Progenitor cell of endocrine pancreas (in vitro differentiated cells): ENCODE measurements at places on chromosomes 7 and 10. TPM values are rescaled to one million over a fixed set of nuclear protein-coding genes. Genes with fewer than 3 reads are reported as not detected.

- H3K4me1 ChIP-seq: peaks cover 12% of the 10 kb centered on the region
- peak; percentile 95 for DNase-seq
- H3K27me3 ChIP-seq: peaks cover 35% of the 10 kb centered on the region
- peak within 1 kb of the TSS; percentile 71 for H3K27ac ChIP-seq
Observed at GRCh38 chr10:48306265-48306869, at the start of gene MAPK8. MAPK8 (plus strand) TSS chr10:48306677; CDS start chr10:48401661, 94,984 bp downstream.

DNA sequence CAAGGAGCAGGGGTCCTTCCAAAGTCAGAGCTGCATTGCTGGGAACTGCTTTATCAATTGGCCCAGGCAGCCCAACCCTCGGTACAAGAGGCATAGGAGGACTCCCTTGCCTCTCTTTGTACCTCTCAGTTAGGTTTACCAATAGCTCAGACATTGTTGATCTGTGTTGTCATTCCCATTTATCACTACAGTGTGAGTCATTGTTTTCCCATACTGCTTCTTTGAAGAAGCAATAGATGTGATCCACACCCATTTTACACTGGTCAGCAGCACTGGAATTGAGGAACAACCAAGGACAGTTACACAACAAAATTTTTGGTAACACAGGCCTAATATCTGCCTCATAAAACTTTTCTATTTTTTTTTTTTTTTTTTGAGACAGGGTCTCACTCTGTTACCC, 307.2 kb downstream of the SNX13 start:
- no peaks in the 10 kb centered on the region for H3K27me3 ChIP-seq
- H3K27ac ChIP-seq: no peak overlapping the region
- no peaks in the 10 kb centered on the region for H3K36me3 ChIP-seq
- peaks cover 14% of the 10 kb centered on the region for H3K4me1 ChIP-seq

The OR2A5 gene
- not detected in 2 replicates for total RNA-seq

DNA sequence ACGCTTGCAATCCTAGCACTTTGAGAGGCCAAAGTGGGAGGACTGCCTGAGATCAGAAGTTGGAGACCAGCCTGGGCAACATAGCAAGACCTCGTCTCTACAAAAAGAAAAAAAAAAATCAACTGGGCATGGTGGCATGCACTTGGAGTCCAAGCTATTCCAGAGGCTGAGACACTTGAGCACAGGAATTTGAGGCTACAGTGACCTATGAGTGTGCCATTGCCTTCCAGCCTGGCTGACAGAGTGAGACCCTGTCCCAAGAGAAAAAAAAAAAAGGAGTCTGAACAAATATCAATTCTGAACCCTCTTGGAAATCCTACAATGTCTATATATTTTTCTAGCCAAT, 126.8 kb upstream of the NRP1 start:
- peaks cover 7% of the 10 kb centered on the region for H3K4me1 ChIP-seq
- no peaks in the 10 kb centered on the region for H3K27me3 ChIP-seq
- DNase-seq: no peak
- H3K27ac ChIP-seq: no peak overlapping the region

- peaks cover 10% of the 10 kb centered on the region for H3K36me3 ChIP-seq
- no peak overlapping the region for H3K4me3 ChIP-seq
- H3K27me3 ChIP-seq: no peaks in the 10 kb centered on the region
- no peak overlapping the region for H3K27ac ChIP-seq
- peaks cover 11% of the 10 kb centered on the region for H3K4me1 ChIP-seq
Observed at GRCh38 chr10:98405422-98405821, 9.6 kb downstream of the PYROXD2 start.

DNA sequence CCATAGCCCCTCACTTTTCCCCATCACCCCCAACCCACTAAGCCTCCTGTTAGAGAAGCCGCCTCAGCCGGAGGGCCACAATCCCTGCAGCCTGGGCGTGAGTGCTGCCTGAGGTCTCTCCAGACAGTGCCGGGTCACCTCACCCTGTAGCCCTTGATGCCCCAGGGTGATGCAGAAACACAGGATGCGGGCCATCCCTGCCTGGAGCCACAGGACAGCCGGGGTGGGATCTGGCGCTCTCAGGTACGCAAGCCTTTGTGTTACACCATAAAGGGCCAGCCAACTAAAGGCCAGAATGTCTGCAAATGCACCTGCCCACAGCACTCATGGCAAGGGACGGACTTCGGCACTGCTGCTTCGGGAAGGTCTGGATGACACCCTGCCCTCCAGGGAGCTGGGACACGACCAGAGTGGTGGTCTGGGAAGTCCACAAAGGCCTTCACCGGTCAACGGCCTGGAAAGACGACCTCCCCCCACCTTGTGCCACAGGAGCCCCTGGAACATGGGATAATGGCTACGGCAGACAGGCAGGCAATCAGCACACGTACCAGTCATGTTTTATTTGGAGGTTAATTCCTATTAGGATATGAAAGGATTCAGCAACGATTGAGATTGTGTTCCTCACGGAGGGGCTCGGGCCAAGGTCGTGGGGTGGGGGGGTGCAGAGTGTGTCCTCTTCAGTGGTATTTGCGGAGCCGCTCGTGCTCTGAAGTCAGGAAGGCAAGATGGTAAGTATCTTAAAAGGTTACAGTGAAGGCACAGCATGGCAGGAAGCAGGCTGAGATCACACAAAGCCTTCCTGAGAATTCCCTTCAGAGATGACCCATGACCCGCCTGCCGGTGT, 8.1 kb downstream of the ATP5MF start:
- peaks cover 16% of the 10 kb centered on the region for H3K36me3 ChIP-seq
- H3K4me1 ChIP-seq: no peaks in the 10 kb centered on the region
- no peak overlapping the region for H3K4me3 ChIP-seq

DNA sequence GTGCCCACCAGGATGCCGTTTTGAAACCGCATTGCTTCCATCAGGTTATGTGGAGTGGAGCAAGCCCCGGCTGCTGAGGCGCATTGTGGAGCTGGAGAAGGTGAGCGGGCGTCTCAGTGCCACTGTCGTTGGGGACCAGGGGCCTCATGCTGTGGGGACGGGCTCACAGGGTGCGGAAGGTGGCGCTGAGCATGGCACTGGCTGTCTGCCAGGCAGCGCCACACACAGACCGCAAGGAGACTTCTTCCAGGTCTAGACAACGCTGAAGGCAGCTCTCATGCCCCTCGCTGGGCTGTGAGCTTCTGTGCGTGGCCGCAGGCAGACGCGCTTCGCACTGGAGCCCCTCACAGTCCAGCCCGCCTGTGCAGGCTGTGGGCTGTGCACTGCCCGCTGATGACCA, 29.0 kb downstream of the IQCE start:
- peaks cover 2% of the 10 kb centered on the region for H3K4me1 ChIP-seq
- H3K27ac ChIP-seq: no peak overlapping the region
- DNase-seq: no peak
- H3K27me3 ChIP-seq: no peaks in the 10 kb centered on the region
- no peak overlapping the region for H3K4me3 ChIP-seq

DNA sequence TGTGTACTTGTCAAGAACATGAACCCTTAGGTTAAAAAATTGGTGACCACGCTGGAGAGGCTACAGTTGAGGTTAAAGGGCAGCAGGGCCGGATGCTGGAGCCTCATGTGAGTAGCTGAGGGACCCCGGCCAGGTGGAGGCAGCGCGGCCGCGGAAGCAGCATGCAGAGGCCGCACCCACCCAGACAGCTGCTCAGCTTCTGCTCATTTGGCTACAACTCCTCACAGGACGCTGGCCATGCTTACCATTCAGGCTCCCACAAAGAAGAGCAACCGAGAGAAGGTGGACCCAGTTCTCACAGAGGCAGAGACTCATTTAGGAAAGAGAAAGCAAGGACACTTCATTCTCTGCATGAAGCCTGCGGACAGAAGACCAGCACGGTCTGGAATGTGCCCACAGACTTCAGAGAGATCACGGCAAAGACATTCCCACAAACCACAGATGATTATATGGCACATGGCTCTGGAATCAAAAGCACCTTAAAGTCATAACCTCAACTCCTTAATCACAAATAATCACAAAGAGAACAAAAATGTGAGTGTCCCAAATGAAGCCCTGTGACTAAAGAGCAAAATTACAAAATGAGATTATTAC, 94.4 kb downstream of the VOPP1 start:
- no peak overlapping the region for H3K27ac ChIP-seq
- no peaks in the 10 kb centered on the region for H3K4me1 ChIP-seq
- no peak for DNase-seq
- H3K36me3 ChIP-seq: no peaks in the 10 kb centered on the region
- H3K4me3 ChIP-seq: no peak overlapping the region

DNA sequence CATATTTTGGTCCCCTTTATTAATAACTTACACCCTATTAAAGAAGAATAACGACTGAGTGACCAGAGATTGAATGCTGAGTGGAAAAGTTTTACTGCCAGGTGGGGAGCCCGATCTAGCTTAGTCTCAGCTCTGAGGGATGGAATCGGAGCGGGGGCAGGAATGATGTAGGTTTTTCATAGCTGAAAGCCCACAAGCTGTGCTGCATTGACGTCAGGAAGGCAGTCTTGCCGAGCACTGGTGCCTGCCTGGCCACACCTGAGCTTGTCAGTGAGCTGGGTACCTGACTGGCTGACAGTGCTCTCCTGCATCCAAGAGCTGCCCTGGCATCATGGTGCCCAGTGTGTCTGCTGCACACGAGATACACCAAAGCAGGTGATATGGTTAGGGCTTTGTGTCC, 34.8 kb downstream of the GRK5 start:
- no peak overlapping the region for H3K4me3 ChIP-seq
- no peak for DNase-seq
- peaks cover 47% of the 10 kb centered on the region for H3K4me1 ChIP-seq
- H3K27ac ChIP-seq: no peak overlapping the region
- no peaks in the 10 kb centered on the region for H3K27me3 ChIP-seq

GRCh38 chr10:34539533-34540315, 275.4 kb downstream of the PARD3 start:
- H3K4me1 ChIP-seq: peaks cover 19% of the 10 kb centered on the region
- H3K27me3 ChIP-seq: no peaks in the 10 kb centered on the region
- no peak for DNase-seq

The ZNF853 gene
- 13.7 and 14.3 TPM in 2 replicates for total RNA-seq

GRCh38 chr7:141706239-141707064, 1.7 kb upstream of the WEE2 start:
- no peaks in the 10 kb centered on the region for H3K36me3 ChIP-seq
- DNase-seq: no peak
- H3K27ac ChIP-seq: peak overlapping the region; percentile 92
- no peaks in the 10 kb centered on the region for H3K27me3 ChIP-seq
- peaks cover 63% of the 10 kb centered on the region for H3K4me1 ChIP-seq
- H3K4me3 ChIP-seq: peak overlapping the region; percentile 4

DNA sequence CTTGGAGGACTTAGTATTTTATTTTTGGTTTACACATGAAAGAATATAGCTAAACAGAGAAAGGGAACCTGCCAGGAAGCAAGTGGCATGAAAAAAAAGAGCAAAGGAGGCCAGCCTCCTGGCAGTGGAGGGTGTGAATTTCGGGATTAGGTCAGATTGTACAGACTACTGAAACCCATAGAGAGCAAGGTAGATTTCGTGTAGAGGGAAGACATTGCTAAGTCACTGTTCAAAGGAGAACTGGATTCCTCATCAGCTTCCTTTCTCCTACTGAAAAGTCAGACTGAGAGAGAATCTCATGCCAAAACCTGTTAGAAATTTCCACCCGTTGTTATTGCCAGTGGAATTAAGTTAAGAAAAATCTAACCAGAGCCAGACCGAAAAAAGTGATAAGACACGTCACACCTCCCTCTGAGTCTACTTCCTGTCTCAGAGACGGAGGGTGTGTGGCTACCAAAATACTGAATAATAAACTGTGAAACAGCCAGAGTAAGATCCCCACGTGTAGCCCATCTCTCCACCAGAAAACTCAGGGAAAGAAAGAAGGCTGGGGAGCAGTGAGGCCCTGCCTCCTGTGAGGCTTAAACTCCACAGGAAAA, 118.8 kb downstream of the SKIDA1 start:
- no peaks in the 10 kb centered on the region for H3K36me3 ChIP-seq
- H3K4me3 ChIP-seq: no peak overlapping the region
- H3K4me1 ChIP-seq: peaks cover 2% of the 10 kb centered on the region
- H3K27me3 ChIP-seq: no peaks in the 10 kb centered on the region

The SLC18A2 gene
- total RNA-seq: 0.17 and 0.20 TPM in 2 replicates

- H3K4me3 ChIP-seq: no peak overlapping the region
- H3K27ac ChIP-seq: no peak overlapping the region
- H3K36me3 ChIP-seq: peaks cover 20% of the 10 kb centered on the region
- H3K4me1 ChIP-seq: peaks cover 7% of the 10 kb centered on the region
- no peak for DNase-seq
Observed at GRCh38 chr10:7768417-7768816, 19.4 kb downstream of the KIN start.

DNA sequence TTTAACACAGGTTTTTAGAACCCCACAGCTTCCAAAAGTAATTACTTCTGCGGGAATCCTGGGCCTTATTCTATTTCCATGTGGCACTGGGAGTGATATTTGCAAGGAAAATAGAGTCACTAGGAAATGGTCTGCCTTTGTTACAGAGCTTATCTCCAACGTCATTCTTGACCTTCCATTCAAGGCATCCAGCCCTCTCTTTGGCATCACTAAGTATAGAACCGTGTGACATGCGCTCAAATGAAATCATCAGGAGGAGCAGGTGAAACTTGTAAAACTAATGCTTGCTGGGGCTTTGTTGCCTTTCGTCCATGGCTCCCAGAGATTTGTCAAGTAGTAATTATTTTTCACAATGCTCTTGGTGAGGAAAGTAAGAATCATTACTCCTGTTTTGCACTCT, 73.4 kb downstream of the PAPSS2 start:
- DNase-seq: no peak
- H3K27me3 ChIP-seq: no peaks in the 10 kb centered on the region

GRCh38 chr7:133290041-133290440, 37.2 kb downstream of the EXOC4 start:
- no peaks in the 10 kb centered on the region for H3K4me1 ChIP-seq
- peak overlapping the region; percentile 9 for H3K27ac ChIP-seq
- peaks cover 27% of the 10 kb centered on the region for H3K36me3 ChIP-seq
- DNase-seq: no peak

DNA sequence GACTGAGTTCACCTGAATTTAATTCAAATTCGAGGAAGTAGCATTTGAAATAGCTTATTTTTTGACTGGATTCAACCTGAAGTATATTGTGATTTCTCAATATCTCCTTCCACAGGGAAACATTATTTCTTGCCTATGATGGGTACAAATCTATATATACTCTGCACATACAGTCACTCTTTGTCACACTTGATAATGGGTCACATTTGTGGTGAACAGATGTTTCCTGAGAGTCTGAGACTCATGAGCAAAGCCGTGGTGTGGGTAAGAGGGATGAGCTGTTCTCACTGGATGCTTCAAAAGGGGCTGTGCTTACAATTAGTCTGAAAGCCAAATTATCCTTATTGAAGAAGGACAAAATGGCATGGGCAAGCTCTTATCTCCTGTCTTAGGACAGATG, 18.0 kb upstream of the TBXAS1 start:
- H3K27me3 ChIP-seq: peaks cover 7% of the 10 kb centered on the region
- H3K36me3 ChIP-seq: no peaks in the 10 kb centered on the region
- H3K27ac ChIP-seq: no peak overlapping the region
- peaks cover 3% of the 10 kb centered on the region for H3K4me1 ChIP-seq

The KLLN gene
- 0.53 and 0.87 TPM in 2 replicates for total RNA-seq
